Left forelimb (tissue), 1 donor: ENCODE measurements at places on chromosomes 12 and 14.

GRCh38 chr14:34980337-34980900 lies 2.4 kb upstream of the SRP54 start:
- DNase-seq = no peak

DNA sequence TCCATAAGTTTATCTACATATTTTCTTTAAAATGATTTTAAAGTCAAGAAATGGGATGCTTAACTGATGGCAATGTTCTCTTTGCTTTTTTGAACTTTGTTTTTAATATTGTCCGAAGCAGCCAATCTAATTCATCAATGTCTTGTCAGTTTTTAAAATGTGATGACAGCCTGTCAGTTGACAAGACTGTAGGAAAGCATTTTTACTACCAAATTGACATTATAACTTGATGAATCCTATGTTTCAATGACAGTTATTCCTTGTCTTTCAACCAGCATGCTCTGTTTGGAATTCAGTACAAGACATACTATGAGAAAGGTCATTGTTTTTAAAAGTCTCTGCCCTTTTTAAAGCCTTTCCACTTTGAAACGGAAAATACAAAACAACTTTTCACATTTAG lies 1073.2 kb downstream of the TMTC2 start:
- DNase-seq = no peak

- DNase-seq = no peak
These were observed 19.2 kb downstream of the ZNF839 start for GRCh38 chr14:102338724-102339123.

DNA sequence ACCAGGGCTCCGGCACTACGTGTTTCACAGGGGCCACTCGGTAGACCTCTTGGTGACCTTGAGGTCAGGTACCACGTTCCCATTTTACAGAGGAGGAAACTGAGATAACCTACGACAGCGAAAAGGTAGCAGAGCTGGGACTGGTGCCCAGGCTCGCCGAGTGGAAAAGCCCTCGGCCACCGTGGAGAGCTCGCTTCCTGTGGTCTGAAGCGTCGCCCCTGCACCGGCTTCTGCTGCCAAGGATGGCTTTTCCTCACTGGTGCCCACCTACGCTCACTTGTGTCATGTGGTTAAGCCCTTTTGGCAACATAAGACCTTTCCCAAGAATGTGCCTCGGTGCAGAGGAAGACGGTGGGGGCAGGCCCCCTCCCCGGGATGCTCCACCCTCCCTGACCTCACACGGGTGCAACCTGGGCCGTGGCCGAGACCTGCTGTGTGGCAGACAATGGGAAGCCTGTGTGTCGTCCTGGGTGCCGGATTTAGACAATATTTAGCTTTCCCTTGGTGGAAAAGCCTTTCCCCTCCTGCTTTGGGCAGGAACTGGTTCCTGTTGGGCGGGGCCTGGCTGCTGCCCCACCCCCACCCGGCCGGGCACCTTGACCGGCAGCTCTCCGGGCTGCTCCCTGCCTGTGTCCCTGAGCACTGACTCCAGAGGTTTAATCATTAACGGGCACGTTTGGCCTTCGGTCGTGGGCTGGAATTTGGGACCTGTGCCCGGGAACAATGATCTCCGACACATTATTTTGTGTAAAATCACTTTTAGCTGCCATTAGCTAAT lies 32.4 kb upstream of the PPP1R13B start:
- DNase-seq = no peak

DNA sequence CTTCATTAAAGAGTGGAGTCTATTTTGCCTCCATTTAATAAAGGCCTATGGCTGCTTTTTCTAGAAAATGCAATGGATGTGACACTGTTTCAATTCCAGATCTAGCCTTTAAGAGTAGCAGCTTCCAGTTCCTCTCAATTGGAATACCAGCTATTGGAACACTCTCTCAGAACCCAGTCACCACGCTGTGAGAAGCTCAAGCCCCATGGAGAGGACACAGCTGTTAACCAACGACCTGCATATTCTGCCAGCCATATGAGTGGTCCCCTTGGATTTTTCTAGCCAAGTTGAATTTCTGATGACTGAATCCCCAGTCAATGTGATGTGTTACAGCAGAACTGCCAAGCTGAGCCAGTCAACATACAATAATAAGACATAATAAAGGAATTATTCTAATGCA lies 131.8 kb downstream of the TMTC3 start:
- DNase-seq = no peak

- DNase-seq = no peak
These were observed 42.9 kb downstream of the TRIP11 start for GRCh38 chr14:91996948-91997371.

DNA sequence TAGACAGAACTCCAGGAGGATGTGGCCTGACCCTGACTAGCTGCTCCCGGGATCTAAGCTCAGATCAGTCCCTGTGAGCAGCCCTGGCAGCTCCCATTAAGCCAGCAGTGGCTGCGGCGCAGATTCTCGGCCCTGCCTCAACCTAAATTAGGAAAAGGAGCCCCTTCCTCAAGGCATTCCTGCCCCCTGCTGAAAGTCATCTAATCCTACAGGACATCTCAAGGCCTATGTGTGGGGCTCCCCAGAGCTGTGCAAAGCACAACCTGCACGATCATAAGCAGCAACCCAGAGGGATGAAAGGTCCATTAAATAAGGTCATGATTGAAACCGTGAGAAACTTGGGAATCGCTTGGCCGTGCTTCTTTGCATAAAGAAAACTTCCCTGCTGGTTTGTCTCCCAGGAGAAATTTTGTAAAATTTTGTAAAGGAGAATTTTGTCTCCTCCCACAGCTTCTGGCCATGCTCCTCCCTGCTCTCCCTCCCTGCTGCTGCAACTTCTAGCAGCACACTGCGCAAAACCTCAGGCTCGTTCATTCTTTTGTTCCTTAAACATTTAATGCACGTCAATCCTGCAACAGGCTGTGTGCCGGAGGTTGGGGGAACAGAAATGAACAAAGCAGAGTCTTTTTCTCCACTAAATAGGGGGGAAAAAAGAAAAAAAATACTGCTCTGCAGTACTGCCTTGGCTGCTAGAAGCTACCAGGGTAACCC lies 96.6 kb upstream of the SLC35F4 start:
- no peak for DNase-seq

- no peak for DNase-seq
These were observed 15.4 kb downstream of the TMEM52B start for GRCh38 chr12:10194160-10194670.

DNA sequence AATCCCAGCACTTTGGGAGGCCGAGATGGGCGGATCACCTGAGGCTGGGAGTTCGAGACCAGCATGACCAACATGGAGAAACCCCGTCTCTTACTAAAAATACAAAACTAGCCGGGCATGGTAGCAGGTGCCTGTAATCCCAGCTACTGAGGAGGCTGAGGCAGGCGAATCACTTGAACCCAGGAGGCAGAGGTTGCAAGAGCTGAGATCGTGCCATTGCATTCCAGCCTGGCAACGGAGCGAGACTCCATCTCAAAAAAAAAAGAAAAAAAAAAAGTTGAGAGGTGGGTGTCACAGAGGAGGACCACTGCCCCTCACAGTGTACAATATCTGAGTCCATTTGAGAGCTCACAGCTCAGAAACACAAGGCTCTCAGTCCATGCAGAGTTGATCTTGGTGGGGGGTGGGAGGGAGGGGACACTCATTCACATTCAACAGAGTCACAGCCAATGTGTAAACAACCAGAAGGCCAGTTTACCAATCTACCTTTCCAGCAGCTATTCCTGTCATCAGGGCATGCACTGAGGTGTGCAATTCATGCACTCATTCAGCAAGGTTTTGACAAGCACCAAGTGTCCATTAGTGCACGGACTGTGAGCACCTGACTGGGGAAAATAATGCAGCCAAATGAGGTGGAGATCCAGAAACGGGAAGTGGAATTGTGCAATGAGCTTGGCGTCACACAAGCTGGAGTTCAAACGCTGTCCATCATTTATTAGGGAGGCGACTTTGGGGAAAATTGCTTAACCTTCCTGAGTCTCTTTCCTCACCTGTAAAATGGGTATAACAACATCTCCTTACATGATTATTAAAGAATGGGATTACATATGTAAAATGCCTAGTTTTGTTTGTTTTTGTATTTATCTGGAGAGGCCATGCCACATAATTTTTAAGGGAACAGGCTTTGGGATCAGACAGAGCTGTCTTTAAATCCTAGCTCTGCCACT lies 4.4 kb upstream of the EIF5 start:
- DNase-seq = no peak

DNA sequence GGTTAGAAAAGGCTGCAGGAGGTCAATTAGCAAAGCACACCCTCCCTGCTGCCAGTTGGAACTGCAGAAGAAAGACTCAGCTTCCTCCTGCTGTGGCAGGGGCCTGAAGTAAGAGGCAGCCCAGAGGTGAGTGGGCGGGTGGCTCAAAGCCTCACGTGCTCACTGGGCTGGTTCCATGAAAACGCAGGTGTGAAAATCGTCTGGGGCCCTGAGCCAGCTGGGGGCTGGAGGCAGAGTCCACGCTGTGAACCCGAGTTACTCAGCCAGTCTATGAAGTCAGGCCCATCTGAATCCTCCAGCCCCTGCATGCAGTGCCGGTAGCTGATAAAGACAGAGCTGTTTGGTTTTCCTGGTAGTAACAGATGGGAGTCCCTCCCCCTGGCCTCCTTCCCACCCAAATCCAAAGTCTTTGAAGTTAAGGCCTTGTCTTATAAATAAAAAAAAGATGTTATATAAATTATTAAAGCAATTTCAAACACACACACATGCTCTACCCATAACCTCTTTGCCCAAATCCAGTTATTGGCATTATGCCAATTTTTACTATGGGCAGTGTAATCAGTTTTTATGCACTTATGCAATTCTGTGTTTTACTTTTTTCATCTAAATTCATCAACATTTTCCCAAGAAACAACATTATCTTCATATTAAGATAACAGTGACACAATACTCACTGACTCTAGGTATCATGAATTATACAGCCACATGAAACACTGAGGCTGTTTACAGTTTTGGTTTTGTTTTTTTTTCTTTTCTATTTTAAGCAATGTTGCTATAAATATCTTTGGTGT lies 57.9 kb upstream of the PNMA1 start:
- no peak for DNase-seq

DNA sequence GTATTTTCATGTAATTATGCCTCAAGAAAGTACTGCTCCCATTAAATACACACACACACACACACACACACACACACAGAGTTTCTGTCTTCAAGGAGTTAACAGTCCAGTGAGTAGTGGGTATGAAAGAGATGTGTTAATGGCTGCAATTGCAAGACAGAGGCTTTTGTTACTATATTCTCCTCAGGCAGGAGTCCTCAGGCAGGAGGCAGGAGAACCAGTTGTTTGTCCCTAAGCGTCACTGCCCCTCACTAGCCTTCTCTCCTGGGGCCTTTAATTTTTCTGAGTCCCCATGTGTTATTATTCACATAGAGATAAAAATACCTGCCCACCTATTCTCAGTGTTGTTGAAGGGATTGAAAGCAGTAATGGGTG lies 31.2 kb downstream of the DAD1 start:
- DNase-seq = no peak

- no peak for DNase-seq
These were observed 49.8 kb downstream of the RIN3 start for GRCh38 chr14:92563359-92563758.

GRCh38 chr12:63982604-63983295 lies 138.2 kb downstream of the SRGAP1 start:
- no peak for DNase-seq

- DNase-seq = no peak
These were observed 11.2 kb downstream of the MAP4K5 start for GRCh38 chr14:50520947-50521815.

GRCh38 chr12:89507015-89507824 lies 17.4 kb downstream of the GALNT4 start:
- DNase-seq = no peak

DNA sequence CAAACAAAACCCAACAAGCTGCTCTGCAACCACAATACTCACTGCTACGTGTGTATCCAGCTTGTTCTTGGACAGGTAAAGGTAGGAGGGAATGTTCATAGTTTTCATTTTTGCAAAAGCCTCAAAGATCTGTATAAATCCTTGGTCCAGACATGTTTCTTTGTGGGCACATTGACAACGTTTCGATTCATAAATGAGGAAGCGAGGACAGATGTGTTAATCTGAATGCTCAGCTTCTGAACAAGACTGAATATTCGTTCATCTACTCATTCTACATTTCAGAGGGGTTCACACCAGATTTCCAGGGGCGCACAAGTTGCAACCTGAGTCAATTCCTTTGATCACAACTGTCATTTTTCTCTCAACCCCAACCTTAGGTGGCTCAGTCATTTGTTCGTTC lies 134.4 kb downstream of the LLPH start:
- no peak for DNase-seq

GRCh38 chr12:5758347-5758746 lies 186.7 kb downstream of the ANO2 start:
- no peak for DNase-seq

DNA sequence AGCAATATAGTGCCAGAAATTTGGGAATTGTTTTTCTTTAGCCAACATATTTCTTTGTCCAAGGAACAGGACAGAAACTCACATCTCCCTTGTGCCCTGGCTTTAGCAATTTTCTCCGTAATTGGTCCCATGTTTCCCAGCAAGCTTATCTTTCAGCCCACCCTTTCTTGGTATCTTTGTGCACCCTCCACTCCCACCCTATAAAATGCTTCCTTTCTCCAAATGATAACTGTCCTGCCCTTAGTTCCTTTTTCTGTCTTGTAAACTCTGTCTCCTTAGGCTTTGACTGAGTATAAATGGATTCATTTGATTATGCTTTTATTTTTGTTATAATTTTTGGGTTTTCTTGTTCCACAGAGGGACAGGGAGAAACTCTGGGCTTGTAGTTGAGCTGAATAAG lies 442.8 kb downstream of the ATP23 start:
- DNase-seq = no peak

DNA sequence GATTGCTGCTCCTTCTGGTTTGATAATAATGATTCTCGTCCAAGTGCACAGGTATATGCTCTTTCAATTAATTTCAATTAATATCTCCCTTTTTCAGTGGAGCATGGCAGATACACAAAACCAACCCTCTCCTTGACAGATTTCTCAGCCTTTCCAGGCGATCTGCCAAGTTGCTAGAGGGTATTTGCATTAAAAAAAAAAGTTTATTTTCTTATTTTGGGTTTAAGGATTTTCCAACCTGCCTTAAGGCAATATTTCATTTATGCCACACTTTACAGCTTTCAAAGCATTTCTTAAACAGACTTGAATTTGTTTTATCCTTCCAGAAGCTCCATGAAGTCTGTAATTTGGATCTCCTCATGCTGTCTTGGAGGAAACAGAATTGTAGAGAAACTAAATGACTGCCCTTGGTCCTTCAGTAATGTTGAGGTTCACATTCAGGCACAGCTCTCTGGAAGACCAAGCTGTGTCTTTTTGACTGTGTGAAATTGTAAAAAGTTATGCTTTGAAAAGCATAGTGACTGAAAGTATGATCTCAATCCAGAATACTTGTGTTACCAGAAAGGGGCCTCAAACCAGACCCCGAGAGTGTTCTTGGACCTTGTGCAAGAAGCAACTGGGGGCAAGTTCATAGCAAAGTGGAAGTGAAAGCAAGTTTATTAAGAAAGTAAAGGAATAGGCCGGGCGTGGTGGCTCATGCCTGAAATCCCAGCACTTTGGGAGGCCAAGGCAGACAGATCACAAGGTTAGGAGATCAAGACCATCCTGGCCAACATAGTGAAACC lies 2.3 kb downstream of the DGLUCY start:
- no peak for DNase-seq

GRCh38 chr14:75277008-75277814 lies 1.4 kb upstream of the FOS start:
- DNase-seq = peak; percentile 94

- DNase-seq = peak; percentile 87
These were observed at the start of gene NYNRIN for GRCh38 chr14:24398653-24399446. TSS of gene NYNRIN (plus strand) at chr14:24399003. CDS start at chr14:24399247, 244 bp downstream.
